ENCODE measurements at places on chromosomes 16 and 17.

GRCh38 chr16:24935336-24935735 is 79.8 kb downstream of the ARHGAP17 start:
- DNase-seq = no peak

- no peak for DNase-seq
Observed at GRCh38 chr16:53258809-53259208, 175.5 kb upstream of the RBL2 start.

GRCh38 chr16:56351481-56351880 is 73.9 kb downstream of the AMFR start:
- DNase-seq = no peak

DNA sequence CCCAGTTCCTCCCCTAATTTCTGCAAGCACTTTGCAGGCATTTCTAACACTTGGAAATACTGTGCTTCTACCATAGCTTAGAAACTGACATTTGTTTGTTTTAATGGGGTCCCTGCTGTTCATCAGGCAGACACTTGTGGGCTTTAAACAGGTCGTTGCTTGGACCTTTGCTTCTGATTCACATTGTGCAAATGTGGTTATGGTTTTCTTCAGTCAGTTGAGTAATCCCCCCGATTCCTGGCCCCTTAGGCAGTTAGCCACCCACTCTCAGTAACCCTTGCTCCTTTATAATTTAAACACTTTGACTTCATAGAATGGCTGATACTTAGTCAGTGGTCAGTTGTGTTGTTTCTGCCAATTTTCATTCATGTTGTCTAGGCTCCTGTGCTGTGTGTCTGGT is 39.4 kb downstream of the SLC47A1 start:
- no peak for DNase-seq

DNA sequence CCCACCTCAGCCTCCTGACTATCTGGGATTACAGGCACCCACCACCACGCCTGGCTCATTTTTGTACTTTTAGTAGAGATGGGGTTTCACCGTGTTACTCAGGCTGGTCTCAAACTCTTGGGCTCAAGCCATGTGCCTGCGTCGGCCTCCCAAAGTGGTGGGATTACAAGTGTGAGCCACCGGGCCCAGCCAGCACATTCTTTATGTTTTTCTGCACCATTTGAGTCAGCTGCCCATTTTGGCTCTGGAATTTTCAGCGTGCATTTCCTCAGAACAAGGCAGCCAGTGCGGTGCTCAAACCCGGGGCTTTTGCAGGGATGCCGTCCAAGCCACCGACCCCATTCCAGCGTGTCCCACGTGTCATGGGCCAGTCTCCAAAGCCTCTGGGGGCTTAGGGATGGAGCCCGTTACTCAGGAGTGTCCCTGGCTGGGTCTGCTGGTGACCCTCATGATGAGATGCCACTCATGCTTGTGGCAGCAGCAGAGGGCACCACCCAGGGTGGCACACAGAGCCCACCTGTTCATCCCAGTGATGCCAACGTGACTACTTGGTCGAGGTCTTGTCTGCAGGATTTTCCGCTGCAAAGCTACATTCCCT is 3.7 kb upstream of the RAB40C start:
- DNase-seq = no peak

- no peak for DNase-seq
Observed at GRCh38 chr16:5575121-5575520, 477.5 kb upstream of the EEF2KMT start.

DNA sequence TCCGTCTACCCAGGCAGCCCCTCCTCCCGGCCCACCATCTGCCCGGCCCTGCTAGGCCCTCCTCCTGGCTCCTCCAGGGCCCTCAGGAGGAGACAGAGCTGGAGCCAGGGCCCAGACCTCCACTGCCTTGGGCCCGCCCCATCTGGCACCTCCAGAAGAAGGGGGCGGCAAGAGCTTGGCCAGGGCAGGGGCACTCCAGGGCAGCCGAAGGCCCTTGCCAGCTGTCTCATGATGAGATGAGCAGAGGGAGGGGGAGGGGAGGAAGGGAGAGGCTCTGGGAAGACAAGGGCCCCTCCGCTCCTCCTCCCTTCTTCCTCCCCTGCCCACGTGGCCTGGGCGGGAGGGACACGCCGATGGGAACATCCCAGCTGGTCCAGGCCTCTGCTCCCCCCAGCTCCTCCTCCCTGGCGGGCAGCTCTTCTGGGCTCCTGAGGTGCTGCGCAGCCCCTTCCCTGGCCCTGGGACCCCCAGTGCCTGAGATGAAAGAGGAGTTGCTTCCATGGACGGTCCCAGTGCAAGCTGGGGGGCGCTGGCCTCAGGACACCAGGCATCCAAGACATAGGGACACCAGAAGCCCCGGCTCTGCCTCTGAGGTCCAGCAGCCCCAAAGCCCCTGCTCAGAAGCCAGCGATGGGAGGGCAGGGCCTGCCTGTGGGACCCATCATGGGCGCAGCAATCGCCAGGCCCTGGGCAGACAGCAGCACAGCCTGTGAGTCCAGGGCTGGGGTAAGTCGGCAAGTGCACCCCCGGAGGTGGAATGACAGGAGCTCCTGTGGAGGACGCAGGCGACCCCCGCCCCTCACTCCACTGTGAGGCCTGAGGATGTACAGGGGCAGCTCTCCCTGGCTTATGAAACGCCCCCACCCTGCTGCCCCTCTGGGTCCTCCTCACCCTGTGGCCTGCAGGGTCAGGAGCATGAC is 23.6 kb upstream of the ENPP7 start:
- DNase-seq = no peak

- no peak for DNase-seq
Observed at GRCh38 chr17:31385428-31386285, 5.8 kb upstream of the RAB11FIP4 start.

DNA sequence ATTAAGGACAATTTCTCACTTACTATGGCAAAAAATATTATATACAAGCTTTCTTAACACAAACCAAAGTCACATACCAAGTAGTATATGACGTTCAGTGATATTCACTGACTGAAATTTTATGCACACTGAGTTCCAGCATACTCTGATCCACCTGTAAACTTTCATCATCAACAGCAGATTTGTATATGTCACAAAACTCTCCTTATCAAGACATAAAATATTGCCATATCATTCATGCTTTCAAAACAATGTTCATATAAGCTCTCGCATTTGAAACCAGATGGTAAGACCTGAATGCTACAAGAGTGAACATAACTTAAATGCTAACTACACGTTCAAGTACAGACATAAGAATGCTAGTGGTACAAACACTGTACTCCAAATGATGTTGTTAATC is 46.7 kb downstream of the GNA13 start:
- no peak for DNase-seq

GRCh38 chr16:69367980-69368379 is 16.4 kb upstream of the TMED6 start:
- no peak for DNase-seq
